8988T (cell line): ENCODE measurements at places on chromosomes 13 and 19.
A peak's percentile ranks its signal among the peaks of the same experiment; 100 is the strongest.

- DNase-seq: peak; percentile 63
Measured at GRCh38 chr19:55605637-55606470, at the start of gene ZNF865. Gene ZNF865 (plus strand): TSS chr19:55605647. CDS start chr19:55613619, 7,972 bp downstream.

- no peak for DNase-seq
Measured at GRCh38 chr13:46289260-46289955, 77.7 kb downstream of the LRRC63 start.

DNA sequence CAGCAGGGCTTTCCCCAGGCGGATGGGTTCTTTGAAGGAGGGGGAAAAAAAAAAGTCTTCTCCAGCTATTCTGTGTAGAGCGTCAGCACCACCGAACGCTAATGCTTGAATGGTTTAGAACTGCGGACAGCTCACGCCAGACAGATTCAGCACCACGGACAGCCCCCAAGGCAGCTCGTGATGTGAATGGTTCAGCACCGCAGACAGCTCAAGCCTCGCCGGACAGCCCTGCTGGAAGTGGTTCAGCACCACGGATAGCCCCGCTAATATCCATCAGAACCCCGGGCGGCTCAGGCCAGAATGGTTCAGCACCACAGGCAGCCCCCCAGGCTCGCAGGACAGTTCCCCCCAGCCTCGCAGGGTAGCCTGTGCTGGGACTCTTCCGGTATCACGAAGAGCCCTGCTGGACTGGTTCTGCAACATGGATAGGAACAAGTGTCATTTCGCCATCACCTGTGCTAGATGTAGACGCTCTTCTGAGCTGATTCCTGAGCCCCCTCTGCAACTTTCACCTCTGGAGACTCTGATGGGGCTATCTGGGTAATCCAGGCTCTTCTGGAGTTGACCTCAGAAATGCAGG is 4.9 kb upstream of the SMIM17 start:
- no peak for DNase-seq

DNA sequence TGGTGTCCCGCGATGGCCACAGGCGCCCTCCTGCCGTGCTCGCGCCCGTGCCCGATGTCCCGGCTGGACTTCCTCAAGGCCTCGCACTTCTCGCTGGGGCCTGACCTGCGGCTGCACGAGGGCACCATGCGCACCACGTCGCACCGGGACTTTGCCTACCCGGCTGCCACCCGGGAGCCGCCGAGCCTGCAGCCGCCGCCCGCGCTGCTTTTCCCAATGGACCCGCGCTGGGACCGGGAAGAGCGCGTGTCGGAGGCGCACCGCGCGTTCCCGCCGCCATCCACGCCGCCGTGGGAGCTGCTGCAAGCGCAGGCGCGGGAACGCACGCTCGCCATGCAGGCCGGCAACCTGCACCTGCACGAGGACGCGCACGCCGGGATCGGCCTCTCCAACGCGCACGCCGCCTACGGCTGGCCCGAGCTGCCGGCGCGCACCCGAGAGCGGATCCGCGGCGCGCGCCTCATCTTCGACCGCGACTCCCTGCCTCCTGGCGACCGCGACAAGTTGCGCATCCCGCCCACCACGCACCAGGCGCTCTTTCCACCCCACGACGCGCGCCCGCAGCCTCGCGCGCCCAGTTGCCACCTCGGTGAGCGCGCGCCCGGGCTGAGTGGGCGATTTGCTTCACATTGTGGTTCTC is 12.1 kb upstream of the PEX11G start:
- peak; percentile 94 for DNase-seq

GRCh38 chr13:113138792-113139551 is 16.4 kb downstream of the F10 start:
- no peak for DNase-seq
